NCI-H2171 (cell line): ENCODE measurements at places on chromosomes 6 and 20.

- DNase-seq = no peak
Observed at GRCh38 chr6:39079197-39080125, 30.9 kb downstream of the GLP1R start.

DNA sequence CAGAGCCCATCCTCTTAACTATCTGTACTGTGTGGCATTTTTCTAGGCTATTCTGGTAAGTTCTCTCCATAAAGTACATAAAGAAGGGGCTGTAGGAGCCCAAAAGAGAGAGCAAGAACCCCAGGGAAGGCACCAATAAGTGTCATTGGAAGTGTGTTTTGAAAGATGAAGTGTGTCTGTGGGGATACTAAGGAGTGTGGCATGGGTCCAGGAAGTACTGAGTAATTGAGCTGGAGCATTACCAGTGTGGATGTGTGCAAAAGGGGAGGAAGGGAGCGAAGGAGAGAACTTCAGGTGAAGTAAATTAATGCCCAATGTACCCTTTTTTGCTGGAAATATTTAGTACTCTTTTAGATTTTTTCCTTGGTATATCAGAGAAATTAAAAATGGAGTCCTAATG, 63.9 kb downstream of the KCNS1 start:
- DNase-seq = no peak

GRCh38 chr20:14657266-14658005, 320.0 kb upstream of the FLRT3 start:
- no peak for DNase-seq

- no peak for DNase-seq
Observed at GRCh38 chr6:28860581-28860980, 63.2 kb downstream of the TRIM27 start.

GRCh38 chr6:39787322-39787721, 4.9 kb upstream of the DAAM2 start:
- no peak for DNase-seq

GRCh38 chr20:38649275-38649891, 47.8 kb downstream of the ARHGAP40 start:
- peak; percentile 20 for DNase-seq

DNA sequence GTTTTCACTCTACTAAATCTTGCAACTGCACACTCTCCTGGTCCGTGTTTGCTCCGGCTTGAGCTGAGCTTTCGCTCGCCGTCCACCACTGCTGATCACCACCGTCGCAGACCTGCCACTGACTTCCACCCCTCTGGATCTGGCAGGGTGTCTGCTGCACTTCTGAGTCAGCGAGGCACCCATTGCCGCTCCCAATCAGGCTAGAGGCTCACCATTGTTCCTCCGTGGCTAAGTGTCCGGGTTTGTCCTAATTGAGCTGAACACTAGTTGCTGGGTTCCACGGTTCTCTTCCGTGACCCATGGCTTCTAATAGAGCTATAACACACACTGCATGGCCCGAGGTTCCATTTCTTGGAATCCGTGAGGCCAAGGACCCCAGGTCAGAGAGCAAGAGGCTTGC, 98.6 kb upstream of the GPR6 start:
- no peak for DNase-seq

DNA sequence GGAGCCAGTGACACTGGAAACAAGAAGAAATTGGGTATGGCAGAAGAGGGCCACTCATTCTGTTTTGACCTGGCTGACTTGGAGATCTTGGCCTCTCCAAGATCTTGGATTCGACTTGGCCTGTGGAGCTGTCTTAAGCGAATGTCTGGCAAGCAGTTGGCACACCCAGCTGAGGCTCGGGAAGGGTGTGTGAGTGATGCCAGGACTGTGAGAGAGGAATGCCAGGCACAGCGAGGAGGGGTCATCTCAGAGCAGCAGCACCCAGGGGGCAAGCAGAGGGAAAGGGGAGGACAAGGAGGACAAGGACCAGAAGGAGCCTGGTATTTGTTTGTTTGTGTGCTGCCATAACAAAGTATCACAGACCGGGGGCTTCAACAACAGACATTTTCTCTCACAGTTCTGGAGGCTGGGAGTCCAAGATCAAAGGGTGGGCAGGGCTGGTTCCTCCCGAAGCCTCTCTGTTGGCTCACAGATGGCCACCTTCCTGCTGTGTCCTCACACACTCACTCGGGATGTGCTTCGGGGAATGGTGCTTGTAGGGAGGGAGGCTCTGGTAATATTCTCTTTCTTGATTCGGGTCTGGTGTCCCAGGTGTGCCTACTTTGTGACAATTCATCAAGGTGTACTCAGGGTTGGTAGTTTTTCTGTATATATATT, 33.0 kb downstream of the RPP40 start:
- DNase-seq = no peak

DNA sequence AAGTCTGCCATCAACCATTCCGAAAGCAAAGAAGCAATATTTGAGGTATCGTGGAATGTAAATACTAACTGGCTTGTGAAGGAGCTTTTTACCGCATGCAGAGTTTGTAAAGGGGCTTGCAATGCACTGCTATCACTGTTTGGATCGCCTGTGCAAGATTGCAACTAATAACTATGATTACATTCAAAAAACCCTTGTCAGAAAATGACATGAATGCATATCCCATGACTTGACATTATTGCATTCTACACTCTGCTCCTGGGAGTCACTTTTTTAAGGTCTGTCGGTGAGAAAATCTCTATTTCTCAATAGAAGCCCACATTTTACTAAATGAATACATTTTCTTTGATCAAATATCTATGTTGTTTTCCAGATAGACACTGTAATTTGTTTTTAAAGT, 335.4 kb upstream of the SPTLC3 start:
- DNase-seq = no peak

DNA sequence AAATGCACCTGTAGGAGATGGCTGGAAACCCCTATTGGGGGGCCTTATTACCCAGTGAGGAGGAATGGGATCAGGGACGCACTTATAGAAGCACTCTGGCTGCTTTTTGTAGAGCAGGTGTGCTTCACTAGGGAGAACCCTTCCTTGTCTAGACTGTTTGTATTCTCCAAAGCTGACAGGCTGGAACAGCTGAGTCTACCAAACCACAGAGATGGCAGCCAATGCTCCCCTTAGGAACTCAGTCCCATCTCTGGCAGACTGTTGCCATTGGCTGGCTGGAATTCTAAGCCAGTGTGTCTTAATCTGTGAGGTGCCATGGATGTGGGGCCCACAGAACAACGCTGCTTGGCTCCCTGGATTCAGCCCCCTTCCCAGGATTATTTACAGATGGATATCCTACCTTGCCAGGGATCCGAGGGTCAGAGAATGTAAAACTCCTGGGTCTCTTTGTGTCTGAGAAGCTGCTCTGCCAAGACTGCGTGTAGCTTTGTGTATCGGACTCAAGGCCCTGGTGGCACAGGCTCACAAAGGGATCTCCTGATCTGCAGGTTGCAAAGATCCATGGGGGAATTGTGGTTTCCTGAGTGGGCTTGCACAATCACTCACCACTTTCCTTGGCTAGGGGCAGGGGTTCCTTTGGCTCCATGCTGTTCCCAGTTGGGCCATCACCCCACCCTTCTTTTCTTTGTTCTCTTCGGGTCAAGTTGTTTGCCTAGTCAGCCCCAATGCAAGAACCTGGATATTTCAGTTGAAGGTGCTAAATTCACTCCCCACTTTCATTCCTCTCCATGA, 26.1 kb downstream of the C6orf52 start:
- no peak for DNase-seq
